Spinal cord (tissue), 10 donors: ENCODE measurements at places on chromosomes 3 and 15.

- no peak for DNase-seq
Observed at GRCh38 chr3:152531717-152532116, 263.0 kb downstream of the MBNL1 start.

GRCh38 chr3:89488800-89489580 lies 381.6 kb downstream of the EPHA3 start:
- DNase-seq = no peak

DNA sequence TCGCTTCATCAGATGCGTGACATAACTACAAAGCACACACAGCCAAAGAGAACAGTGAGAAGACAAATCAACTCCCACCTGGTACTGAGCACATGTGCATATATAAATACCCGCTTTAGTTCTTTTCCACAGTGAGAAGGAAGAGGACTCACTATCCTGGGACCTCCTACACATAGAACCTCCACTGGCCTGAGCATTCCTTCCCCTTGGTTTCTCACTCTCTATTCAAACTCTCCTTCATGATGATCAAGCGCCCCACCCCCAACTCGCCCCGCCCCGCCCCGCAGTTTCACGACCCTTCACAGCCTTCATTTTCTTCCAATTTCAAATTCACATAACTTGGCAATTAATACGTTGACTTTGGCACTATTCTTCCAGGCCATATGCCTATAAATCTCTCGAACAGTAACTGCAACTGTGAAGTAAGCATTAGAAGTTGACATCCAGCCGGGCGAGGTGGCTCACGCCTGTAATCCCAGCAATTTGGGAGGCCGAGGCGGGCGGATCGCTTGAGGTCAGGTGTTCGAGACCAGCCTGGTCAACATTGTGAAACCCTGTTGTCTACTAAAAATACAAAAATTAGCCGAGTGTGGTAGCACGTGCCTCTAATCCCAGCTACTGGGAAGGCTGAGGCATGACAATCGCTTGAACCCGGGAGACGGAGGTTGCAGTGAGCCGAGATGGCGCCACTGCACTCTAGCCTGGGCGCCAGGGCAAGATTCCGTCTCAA lies 1.1 kb downstream of the RPS17 start:
- no peak for DNase-seq

- peak; percentile 66 for DNase-seq
Observed at GRCh38 chr3:186932281-186933181, 2.2 kb downstream of the ST6GAL1 start.

DNA sequence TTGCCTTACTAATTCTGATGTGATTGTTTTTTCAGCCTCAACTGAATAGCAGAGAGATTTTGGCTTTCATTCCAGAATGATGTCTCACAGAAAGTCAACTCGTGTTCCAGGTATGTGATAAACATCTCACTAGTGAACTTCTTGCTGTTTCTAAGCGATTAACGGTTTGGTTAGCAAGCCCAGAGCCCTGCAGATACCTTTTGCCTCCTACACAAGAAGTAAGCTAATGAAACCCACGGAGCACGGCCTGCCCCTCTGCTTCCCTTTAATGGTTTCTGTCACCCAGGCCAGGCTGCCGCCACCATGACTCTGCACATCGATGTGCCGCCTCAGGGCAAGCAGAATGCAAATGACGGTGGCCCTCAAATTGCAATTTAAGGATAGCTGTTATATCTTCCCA lies 155.9 kb upstream of the ICE2 start:
- no peak for DNase-seq

DNA sequence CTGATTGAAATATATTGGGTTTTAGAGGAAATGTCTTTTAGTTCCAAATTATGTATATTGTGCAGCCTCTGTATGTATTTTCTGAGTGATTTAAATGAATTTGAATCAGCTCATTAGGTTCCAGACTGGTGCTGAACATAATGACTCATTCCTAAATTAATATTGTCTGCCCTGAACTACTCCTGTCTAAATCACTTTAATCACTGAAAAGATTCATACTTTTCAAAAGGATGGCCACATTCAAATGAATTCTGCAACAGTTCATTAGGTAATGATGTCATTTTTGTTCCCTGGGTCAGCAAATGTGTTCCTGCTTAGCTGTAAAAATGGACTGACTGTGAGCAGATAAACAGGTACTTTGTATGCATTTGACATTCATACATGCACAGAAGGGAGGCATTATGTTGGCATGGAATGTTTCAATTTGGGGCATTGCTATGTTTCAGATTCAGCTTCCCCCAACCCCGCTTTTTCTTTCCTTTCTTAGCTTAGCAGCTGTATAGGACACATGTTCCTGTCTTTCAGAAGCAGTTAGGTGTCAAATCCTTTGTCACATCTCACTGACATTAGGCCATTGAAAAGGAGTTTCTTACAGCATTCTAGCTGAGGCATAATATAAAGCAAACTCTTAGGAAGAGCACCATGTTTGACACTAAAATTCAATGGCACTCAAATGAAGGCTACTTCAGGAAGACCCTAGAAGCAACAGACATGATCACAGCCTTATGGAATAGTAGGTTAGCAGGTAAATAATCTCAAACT lies 318.5 kb upstream of the ARPP21 start:
- no peak for DNase-seq

DNA sequence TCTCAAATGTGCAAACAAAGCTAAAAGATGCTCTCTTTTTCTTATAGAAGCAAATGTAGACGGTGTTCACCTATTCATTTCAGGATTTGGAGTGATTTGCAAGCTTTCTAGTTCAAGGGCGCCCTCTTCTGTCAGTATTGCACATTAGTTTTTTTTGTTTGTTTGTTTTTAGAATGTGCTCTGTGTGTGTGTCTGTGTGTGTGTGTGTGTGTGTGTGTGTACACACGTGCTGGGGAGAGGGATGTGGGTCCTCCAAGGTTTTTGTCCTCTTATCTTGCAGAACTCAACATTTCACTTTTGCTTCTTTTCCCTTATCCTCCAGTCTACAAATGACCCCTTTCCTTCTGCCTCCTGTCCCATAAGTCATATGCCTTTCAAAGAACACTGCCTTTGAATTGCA lies 23.5 kb downstream of the DNAH1 start:
- peak; percentile 67 for DNase-seq

DNA sequence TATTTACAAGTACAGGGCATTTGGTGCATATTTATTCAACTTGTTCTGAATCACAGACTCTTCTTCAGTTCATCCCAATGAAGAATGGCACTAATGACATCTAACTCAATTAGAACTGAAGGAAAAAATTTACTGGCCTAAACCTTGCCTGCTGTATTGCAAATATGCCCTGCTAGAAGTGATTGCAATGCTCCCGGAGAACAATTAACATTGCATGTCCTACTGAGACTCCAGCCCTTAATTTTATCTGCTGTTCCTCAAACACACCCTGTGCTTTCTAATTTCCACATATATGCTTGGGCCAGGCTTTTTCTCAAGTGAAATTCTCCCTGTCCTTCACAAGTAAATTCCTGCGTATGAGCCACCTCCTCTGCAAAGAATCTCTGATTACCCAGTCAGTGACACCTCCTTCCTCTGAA lies 8.3 kb downstream of the ACKR4 start:
- DNase-seq = peak; percentile 20

- DNase-seq = no peak
Observed at GRCh38 chr15:96497951-96498350, 167.5 kb downstream of the NR2F2 start.
